Stimulated activated naive CD8-positive, alpha-beta T cell treated with anti-CD3 and anti-CD28 coated beads, Interleukin-15, Interleukin-2, amounts not matched to agents 100 U/mL and 50 U/mL, for 24 hours (primary cell): ENCODE measurements at places on chromosomes 6 and 20.

- no peak for DNase-seq
Measured at GRCh38 chr6:146912730-146913685, 291.2 kb upstream of the STXBP5 start.

DNA sequence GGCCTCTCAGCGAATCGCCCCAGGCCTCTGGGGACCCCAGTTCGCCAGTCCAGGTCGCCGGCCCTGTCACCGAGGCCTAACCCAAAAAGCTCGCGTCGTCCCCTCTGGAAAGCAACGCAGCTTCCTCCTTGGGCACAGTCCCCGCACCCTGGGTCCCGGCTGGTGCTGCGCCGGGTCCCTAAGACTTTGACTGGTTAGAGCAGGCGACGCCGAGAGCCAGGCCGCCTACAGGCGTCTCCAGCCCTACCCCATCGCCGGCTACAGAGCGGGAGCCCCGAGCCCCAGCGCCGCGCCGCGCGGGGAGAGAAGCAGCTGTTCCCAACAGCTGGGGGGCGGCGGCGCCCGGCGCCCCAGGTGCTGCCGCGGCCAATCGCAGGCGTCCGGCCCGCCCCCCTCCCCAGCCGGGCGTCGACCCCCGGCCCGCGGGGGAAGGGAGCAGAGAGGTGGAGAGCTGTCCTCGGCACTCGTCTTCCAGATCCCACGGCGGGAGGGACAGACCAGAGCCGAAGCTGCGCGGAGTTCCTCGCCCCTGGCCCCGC lies 540 bp upstream of the RBM24 start:
- DNase-seq, result no peak

DNA sequence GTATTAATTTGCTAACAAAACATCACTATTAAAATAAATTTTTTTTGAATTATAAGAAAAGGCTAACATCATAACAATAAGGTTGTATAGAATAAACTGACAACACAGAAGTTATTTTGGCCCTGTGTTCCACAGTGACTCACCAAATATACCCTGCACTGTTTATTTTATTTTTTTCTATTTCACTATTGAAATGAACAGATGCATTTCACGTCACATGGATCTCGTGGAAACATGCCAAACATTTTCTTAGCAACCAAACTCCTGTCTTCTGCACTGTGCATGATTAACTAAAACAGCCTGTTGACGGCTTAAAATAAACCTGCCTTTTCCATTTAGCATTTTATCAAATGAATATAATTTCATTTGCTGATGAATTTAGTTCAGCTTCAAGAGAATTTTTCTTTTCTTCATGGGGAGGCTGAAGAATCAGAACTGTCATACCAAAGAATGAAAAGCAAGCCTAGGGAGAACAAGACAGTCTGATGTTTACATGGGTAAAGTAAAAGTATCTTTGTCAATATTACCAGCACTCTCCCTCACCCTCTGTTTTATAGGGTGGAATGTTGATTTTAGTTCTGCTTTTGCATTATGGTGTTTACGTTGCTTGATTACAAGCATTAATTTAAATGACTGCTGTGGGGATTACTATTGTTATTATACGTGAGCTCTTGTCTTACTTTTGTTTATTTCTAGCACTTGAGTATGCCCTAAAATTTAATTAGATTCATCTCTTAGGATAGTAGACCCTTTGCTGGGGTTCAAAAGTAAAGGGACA lies 115.3 kb downstream of the LCA5 start:
- no peak for DNase-seq

DNA sequence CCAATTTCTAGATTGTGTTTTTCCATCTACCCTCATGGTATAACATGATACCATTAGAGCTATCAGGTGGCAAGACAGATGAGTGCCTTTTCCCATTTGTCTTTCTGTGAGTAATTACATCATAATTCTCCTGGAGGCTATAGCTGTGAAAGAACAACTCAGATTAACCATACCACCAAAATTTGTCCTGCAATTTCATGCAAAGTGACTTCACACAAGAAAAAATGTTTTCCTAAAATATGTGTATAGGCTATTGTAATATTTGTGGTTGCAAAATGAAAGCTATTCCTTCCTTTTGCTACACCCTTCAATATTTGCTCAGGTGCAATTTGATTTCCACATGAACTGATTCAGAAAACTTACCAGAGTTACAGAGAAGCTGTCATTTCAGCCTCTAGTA lies 547.7 kb upstream of the ID4 start:
- DNase-seq, result no peak

DNA sequence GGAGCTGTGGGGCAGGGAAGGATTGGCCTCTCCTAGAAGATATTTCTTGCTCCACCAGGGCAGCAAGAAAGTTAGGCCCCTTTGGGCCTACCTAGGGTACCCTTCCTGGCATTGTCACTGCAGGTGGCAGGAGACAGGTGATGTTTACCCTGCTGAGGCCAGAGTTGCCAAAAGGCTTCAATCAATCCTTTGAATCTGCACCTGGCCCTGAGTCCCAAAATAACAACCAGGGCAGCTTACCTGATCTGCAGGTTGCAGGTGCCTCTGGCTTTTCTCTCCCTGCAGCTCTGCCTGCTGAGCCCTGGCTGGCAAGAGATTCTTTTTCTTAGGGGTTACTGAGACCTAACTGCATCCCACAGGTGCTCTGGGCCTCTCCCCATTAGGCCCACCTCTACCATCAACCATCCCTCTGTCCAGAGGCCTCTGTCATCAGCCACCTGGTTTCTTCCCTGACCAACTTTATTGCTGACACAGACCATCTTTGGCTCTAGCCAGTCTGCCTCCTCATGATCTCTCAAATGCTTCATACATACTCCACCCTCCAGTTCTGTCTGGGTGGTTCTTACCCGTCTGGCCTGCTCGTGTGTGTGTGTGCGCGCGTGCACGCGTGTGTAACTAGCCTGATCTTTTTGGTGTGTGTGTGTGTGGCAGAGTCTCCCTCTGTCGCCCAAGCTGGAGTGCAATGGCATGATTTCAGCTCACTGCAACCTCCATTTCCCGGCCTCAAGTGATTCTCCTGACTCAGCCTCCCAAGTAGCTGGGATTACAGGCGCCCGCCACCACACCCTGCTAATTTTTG lies 13.7 kb downstream of the BCL2L1 start:
- no peak for DNase-seq

- no peak for DNase-seq
Measured at GRCh38 chr6:15960740-15961634, 167.9 kb upstream of the MYLIP start.

- DNase-seq, result no peak
Measured at GRCh38 chr6:36368421-36368820, 19.0 kb downstream of the ETV7 start.

DNA sequence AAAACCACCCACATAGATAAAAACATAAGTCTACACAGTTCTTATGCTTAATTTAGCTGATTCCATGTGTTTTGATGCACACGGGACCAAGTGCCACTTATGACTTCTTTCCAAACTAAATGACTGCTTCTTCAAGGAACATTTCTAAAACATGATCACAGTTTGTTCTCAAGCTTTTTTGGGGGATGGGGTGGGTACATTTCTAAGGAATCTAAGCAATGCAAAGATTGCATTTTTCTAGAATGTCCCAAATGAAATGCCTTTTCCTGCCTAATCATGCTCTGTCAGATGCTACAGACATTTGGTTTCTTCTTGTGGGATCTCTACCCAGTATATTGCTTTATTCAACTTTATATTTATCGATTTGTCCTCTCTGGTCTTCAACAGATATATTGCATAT lies 496.8 kb upstream of the JAG1 start:
- no peak for DNase-seq

DNA sequence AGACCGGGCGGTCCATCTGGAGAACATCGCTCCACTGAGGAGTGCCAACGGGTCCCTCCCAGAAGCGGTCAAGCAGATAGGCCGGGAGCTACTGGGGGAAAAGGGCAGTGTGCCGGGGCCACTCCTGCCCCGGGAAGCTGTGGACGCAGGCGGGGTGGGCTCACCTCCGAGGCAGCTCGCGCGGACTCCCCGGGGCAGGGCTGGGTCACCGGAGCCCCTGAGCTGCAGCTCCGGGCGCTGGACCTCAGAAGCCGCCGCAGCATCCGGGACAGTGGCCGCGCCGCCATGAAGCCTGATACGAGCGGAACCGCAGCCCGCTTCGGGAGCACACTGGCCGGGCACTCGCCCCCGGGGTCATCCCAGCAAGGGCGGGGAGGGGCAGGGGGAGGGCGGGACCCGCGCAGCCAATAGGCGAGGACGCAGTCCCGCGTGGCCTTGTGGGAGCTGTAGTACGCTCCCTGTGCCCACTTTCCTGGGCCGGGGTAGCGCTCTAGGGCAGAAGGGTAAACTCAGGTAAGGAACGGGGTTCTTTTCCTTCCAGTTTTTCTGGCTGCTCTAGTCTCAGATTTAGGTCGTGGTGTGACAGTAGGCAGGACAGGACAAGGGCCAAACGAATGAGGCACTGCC lies at the start of gene MOCS1:
Gene MOCS1, minus strand, starts transcription at position 332 of the 627 bp plus-strand sequence. Its CDS starts 45 bp downstream, at position 287.
- peak; percentile 63 for DNase-seq

DNA sequence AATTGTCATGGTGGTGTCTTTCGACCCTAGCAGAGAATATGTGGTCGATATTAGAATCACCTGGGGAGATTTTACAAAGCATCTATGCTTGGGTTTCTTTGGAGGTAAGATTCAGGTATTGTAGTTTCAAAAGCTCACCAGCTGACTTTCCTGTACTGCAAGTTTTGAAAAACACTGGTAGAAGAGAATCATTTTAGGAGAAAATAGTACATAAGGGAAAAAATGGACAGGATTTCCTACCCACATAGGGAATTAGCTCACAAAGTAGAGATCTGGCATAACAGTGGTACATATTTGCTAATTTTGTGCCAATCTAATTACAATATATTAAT lies 27.4 kb upstream of the ABT1 start:
- DNase-seq, result no peak

DNA sequence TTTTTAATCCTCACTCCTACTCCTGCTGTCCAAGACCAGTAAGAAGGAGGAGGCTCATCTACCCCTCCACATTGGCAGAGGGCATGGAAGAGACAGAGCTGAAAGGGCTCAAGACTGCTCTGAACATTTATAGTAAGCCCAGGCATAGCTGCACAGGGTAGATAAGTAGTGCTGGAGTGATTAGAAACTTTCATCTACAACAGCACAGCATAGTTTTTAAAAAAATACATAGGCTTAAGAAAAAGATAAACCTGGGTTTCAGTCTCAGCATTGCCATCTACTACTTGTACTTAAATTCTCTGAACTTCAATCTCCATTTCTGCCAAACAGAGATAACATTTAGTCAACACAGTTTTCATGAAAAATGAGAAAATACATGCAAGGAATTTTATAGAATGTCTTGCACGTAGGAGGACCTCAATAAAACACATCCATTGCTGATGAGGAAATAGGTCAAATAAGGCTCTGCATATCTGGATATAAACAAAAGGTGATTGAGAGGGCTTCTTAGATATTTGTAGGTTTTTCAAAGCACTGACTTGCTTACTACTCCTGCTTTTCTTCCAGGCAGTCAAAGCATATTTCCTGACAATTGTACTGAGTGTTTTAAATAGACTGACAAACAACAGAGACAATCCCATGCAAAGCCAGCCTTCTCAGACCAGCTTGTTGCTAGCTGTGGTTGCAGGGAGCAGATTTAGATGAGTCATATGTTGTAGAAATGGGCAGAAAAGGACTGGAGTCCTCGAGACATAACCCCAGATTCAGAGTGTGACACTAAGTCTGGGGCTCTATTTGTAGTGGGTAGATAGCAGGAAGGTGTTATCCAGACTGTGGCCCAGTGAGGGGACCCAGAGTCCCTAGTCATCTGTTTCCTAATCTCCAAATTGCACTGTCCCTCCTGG lies 107.4 kb upstream of the TAB2 start:
- DNase-seq, result no peak

GRCh38 chr6:80767808-80768207 lies 661.3 kb downstream of the BCKDHB start:
- no peak for DNase-seq

GRCh38 chr6:63389191-63389844 lies 69.5 kb upstream of the LGSN start:
- DNase-seq, result no peak

- no peak for DNase-seq
Measured at GRCh38 chr6:154868143-154868594, 126.9 kb upstream of the TIAM2 start.

DNA sequence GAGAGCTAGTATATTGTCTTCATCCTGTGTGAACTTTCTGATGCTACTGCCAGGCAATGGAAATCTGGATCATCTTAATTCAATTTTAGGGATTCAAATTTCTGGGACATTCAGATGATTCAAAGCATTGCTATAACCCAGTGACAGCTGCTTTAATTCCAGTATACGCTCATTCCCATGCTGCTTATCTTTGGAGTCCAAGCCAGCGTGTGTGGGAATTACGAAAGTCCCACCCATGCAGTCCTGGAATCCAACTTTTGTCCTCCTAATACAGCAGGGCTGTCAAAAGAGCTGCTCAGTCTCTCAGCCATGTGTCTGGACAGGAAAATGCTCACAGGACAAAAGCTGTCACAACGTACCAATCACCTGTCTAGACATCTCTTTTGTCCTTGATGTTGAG lies 219.8 kb downstream of the LAMA2 start:
- DNase-seq, result no peak

DNA sequence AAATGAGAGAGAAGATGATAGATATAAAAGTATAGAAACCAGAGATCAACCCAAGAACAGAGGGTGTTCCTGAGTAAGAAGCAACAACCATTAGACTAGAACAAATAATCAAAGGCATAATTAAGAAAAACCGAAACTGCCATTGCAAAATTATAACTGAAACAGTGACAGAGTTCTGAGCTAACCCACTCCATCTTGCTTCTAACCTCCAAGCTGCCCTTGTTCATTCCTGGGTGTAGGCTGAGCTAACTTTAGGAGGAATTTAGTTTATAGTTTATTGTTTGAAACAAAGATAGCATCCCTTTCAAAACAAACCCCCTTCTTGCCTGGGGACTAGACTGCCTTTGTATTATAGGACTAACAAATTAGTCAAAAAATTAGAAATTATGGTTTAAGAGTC lies 56.1 kb upstream of the PRND start:
- no peak for DNase-seq

DNA sequence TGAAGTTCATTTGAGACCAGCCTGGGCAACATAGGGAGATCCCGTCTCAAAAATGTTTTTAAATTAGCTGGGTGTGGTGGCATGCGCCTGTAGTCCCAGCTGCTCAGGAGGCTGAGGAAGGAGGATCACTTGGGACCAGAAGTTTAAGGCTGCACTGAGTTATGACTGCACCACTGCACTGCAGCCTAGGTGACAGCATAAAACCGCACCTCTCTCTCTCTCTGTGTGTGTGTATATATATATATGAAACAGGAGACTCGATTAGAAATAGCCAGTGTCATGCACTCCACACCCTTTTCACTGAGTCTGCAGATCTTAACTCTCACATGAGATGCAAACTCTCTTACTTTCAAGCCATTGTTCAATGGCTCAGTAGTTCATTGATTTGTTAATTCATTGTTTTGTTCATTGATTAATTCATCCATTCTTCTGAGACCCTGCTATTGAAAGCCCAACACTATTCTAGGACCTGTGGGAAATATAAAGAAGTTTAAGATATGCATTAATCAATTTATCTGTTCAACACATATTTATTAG lies 52.4 kb upstream of the MRPS10 start:
- DNase-seq, result no peak

- no peak for DNase-seq
Measured at GRCh38 chr6:4819706-4820283, 43.6 kb downstream of the CDYL start.
